ENCODE measurements at places on chromosomes 3 and 15.

- DNase-seq: no peak
Observed at GRCh38 chr3:136955813-136956212, 2.0 kb upstream of the IL20RB start.

GRCh38 chr3:72665701-72666446 is 182.4 kb downstream of the SHQ1 start:
- peak; percentile 58 for DNase-seq

GRCh38 chr15:54353726-54354125 is 375.5 kb downstream of the UNC13C start:
- no peak for DNase-seq

GRCh38 chr3:150238048-150238802 is 169.9 kb upstream of the TSC22D2 start:
- DNase-seq: no peak

DNA sequence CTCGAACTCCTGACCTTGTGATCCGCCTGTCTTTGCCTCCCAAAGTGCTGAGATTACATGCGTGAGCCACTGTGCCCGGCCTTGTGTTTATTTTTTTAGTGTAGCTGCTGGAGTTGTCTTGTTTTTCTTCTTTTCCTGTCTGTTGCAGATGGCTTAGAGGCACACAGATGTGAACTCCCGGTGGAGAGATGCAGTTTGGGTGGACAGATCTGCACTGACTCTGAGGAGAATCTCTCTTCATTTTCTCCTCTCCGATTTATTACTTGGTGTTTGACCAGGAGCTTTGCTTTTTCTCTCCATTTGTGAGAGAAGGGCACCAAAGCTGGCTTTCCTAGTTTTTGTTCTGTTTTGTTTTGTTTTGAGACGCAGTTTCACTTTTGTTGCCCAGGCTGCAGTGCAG is 62.7 kb downstream of the USP13 start:
- DNase-seq: no peak

GRCh38 chr15:56192659-56193442 is 50.8 kb downstream of the RFX7 start:
- no peak for DNase-seq

GRCh38 chr3:100107221-100107814 is 7.0 kb downstream of the FILIP1L start:
- no peak for DNase-seq

- DNase-seq: no peak
Observed at GRCh38 chr15:75631935-75632334, 6.4 kb upstream of the SNUPN start.

GRCh38 chr15:48634893-48635292 is 10.6 kb downstream of the FBN1 start:
- DNase-seq: no peak

GRCh38 chr15:57662091-57662744 is 44.3 kb upstream of the POLR2M start:
- no peak for DNase-seq

DNA sequence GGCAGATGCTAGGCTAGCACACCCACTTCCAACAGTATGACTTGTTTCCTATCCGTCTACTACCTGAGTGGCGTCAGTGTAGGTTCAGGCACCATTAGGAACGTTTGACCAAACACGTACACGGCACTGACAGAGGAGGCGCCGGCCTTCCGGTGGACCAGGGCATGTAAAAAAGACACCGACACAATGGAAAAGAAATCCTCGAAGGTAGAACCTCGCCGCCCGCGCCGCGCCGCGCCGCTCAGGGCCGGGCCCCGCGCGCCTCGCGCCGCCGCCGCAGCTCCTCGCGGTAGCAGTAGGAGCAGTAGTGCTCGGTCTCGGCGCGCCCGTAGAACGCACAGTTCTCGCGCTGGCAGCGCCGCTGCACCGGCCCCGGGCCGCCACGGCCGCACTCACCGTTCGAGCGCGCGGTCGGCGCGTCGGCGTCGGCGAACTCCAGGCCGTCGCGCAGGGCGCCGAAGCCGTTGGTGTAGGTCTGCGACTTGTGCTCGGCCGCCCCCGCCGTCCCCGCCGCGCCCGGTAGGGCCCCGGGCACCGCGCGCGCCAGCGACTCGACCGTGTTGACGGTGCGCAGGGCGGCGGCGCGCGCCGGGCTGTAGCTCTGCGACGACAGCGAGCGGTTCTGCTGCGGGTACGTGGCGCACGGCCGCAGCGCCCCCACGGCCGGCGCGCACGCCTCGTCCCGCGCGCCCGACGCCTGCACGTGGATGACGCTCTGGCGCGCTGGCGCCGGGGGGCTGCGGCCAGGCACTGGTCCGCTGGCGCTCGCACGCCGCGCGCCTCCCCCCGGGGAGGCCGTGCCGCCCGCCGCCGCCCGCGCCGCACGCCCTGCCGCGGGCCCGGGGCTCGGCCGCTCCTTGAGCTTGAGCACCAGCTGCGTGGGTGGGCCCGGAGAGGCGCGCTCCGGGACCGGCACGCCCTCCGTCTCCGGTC is 156.7 kb downstream of the KLF13 start:
- DNase-seq: peak; percentile 74

DNA sequence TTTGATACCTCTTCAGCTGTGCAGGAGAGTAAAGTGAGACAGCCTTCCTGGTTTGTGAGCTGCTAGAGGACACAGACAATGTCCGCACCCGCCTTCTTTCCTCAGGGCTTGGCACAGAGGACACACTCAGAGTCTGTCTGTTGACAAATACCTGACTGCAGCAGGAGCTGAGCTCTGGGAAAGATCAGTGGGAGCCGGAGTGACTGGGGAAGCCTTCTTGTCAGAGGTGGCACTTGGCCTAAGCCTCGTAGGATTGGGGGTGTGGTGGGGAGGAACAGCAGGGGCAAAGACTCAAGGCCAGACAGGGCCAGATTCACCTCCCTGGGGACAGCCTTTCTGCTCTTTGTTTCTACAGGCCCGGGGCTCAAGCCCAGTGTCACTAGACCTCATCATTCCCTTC is 3.3 kb upstream of the IL17RC start:
- DNase-seq: no peak

- DNase-seq: no peak
Observed at GRCh38 chr15:34688699-34689098, 66.1 kb downstream of the GJD2 start.

- DNase-seq: no peak
Observed at GRCh38 chr3:59056706-59057105, 6.9 kb upstream of the CFAP20DC start.
